ENCODE measurements at places on chromosomes 5 and 9. TPM values are rescaled to one million over a fixed set of nuclear protein-coding genes. Genes with fewer than 3 reads are reported as not detected.

- DNase-seq: no peak
These were observed 111.1 kb downstream of the CACNA1B start for GRCh38 chr9:137988701-137989100.

DNA sequence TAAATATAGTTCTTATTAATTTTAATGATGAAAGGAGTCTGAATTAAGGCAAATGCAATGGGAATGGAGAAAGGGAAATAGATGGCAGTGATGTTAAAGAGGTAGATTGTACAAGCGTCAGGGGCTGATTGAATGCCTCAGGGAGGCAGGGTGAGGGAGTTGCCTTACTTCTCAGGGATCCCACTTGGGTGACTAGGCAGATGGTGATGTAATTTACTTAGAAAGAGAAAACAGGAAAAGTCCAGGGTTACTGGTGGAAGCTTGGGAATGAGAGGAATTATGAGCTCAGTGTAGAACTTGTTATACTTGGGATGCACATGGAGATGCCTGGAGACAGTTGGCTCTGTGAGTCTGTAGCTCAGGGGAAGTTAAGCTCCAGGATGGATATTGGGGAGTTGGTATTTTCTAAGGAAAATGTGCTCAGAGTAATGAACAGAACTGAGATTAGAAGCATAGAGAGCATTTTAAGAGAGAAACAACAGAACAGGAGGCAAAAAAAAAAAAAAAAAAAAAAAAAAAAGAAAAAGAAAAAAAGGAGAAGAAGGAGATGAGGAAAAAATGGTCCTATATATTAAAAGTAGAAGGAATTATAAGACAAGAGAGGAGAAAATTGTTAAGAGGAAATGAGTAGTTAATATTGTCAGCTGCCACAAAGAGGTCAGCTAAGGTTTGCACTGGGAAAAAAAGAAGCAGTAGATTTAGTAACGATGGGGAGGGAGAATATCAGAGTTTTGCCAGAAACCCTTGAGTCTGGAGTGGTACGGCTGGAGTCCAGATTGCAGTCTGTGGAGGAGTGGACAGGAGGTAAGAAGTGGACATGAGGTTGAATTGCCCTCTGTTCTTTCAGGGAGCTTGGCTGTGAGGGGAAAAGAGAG lies 88.0 kb upstream of the ELL2 start:
- no peak for DNase-seq

DNA sequence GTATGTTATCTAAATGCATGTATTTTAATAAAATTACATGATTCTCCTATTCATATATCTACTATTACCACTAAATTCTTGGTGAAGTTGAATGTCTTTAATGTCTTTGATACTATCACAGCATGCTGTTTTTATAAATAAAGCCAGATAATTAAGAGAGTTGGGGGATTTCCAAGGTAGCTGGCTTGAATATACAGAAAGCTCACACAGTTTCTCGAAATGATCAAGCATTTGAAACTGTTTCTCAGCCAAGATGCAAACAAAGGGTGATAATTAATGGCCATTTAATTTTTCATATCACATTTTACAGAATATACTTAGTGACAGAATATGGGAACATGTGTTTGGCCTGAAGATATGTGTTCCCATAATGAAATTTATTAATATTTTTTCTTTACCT lies 145.6 kb upstream of the CDH12 start:
- DNase-seq: no peak

DNA sequence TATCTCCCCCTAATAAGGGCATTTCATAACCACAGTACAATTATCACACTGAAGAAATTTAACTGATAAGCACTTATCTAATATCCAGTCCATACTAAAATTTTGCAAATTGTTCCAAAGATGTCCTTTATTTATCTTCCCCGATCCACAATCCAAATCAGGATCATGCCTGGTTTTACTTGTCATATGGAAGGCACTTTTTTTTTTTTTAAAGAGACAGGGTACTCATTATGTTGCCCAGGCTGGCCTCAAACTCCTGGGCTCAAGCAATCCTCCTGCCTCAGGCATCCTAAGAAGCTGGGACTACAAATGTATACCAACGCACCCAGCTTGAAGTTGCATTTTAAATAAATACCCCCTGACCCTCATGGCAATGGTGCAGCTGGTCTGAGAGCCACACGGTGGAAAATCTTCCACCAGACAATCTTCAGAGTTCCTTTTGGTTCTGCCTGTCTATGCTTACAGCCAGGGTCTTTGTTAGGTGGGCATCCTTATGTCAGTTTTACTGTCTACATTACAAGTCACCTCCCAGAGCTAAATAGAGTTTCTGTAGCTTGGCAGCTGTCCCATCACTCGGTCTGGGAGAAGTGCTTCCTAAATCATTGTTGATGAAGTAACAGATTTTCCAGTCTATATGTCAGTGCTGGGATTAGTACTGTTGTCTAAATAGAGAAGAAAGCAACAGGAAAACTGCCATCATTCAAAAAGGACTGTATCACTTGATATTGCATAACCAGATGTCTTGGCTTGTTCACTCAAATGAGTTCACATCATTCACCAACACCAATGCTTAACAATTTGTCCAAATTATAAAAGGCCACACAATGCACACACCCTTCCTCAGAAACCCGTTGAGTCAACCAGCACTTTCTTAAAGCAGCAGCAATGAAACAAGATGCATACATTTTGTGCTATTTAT lies 26.4 kb downstream of the PTPN3 start:
- no peak for DNase-seq

DNA sequence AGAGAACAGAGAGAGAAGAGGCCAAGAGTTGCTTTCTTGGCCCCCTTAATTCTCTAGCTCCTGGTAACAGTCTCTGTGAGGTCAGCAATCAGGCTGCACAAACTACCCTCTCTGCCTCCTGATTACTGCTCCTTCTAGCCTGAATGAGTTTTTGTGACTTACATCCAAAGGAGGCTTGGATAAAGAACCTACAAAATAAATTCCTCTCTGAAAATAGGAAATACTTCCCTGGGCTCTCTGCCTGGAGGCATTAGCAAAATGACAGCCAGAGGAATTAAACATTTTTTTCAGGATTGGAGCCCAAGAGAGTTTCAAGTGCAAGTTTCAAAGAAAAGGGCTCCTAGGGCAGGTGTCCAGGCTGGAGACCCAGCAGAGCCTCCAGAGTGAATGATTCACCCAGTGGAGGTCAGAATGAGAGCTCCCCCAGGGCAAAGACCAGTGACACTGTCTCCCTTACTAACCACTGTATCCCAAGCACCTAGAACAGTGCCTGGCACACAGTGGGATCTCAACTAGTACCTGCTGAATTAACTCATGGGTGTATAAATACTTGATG lies 162.5 kb downstream of the SPOCK1 start:
- DNase-seq: no peak

DNA sequence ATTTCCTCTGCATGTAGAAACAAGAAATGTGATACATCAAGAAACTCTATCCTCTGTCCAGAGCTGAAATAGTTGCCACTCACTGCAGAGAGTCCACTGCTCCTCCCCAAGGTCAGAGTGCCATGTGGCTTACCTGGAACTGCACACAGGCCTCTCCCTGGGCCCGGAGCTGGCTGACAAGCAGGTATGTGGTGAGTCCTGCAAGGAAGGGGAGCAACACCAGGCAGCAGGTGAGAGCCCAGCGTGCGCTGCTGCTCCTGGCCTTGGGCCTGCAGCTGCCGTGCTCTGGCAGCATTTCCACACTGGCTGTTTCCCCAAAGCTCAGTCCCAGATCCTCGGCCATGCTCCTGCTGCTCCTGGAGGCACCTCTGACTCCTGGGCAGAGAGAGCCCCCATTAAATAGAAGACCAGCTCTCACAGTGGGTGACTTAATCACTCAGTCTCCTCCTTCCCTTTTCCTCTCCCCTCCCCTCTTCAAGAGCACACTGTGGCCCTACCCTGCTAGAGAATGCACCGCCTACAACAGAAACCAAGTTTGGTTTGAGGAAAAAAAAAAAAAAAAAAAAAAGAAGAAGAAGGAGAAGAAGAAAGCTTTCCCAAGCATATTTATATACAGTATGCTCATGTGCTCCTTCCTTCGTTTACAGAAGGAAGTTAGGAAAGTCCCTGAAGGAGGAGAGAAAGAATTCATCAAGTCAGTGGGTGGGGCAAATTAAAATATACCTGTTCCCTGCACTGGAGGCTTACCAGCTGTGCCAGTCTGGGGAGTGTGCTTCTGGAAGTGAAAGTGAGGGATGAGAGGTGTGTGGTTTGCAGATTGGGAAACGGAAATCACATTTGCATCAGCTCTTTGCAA lies at the start of gene TNFSF15:
TNFSF15 (minus strand) TSS at position 370 of the 856 bp plus-strand sequence; CDS start at position 343, 27 bp downstream.
- no peak for DNase-seq

GRCh38 chr5:56693220-56693579 lies 122.1 kb upstream of the MAP3K1 start:
- peak; percentile 35 for DNase-seq

GRCh38 chr9:112059966-112060320 lies 115.2 kb downstream of the SUSD1 start:
- DNase-seq: no peak

GRCh38 chr9:132026932-132027585 lies 52.6 kb downstream of the MED27 start:
- no peak for DNase-seq

GRCh38 chr9:93245437-93245970 lies 61.6 kb downstream of the WNK2 start:
- no peak for DNase-seq

DNA sequence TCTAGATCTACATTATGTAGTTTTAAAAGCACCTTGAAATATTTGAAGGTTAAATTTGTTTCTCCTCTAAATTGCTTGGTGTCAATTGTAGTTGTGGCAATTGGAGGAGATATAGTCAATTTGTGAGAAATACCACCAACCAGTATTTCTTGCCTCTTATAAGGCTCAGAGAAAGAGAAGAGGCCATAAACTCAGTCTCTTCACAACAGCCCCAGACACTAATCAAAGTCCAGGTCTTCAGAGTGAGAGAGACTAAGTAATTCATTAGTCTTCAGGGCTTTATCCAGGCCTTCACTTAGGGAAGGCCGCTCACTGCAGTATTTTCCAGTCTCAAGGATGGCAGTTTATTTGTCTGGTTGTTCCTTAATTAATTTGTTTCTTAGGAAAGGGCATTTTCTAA lies 168.0 kb upstream of the RGMB start:
- no peak for DNase-seq

DNA sequence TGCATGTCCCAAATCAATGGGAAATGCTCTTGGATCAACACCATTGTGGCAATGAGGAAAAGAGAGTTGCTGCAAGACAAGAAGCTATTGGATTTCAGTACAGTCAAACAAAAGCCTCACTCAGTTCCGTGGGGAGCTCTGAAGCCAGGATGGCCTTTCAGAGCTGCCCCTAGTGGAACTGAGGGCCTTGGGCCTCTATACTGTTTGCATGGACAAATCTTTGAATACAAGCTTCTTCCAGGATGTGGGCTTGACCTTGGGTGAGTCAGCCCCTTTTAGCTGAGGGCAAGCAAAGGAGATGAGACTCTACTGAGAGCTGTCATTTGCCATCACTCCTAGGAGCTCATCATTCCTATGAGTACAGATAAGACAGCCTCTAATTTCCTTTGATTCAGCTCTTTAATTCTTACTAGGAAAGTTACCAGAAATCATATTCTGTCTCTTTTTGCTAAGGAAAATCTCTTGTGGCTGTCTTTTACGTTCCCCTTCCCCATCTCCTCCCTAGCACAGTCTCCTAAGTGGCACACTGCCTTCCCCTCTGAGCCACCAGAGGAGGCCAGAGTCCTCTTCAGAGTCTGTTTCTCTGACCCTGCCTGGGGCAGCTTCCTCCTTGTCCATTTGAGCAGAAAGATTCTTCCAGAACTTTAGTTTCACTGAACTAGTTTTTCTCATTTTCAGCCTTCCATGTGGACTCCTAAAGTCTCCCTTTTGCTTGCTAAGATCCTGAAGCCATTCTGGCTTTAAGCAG lies 168.8 kb upstream of the POC5 start:
- peak; percentile 6 for DNase-seq

- no peak for DNase-seq
These were observed 617.0 kb upstream of the RORB start for GRCh38 chr9:73880101-73880500.

DNA sequence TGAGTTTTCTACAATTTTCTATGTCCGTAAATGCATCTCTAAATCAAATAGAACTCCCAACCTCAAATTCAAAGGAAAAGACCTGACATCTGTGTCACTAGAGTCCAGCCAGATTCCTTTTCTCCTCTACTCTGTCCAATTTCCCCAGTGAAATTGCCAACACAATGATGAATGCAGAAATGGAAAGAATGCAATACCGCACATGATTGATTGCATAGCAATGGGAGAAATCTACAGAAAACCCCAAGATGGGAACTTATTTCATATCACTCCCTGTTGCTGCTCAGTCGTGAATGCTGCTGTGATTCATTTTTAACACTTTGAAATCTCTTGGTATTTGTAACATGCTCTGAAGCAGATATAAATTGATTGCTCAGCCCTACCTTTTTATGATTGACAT lies 355.1 kb upstream of the TUSC1 start:
- no peak for DNase-seq

DNA sequence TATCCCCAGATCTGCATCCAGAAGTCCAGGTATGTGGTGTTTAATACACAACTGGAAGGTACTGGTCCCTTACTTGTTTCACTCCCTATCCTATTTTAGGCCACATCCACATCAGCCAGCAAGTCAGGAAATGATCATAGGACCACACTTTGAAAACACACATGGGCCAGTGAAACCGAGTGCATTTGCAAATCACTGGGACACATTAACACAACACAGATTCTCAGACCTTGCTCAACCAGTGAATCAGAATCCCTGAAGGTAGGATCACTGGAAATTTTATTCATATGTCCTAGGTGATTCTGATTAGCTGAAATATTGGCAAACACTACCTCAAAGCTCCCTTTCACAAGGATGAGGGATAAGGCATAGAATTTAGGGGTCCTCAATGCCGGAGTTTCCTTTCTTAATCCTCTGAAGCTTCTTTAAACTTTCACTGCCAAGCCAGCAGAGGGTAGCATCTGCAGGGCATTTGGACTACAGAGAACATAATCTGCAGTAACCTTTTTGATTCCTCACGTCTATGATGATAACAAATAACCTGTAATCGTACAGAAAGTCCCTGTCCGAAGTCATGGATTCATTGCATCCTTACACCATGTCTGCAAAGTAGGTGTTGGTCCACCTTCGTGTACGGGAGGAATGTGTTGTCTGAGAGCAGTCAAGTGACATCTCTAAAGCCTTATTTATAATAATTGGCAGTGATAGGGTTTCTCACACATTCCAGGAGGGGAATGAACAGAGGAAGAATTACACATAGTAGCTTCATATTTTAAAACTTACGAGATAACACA lies 11.0 kb upstream of the ABLIM3 start:
- DNase-seq: no peak

DNA sequence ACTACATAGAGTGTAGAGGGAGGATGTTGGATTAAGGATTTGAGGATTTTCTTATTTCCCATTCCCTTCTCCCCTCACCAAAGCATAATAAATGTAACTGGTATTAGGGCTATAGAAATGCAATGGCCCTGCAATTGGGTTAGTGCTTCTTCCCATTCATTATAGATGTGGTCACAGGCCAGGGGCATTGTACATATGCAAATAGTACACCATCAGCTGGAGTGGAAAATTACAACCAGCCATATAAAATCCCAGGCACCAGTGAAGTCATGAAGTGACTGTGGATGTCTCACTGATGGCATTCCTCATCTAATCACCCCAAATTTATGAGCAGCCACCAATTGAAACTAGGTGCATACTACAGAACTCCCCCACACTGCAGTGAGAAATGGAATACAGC lies 105.9 kb downstream of the PLK2 start:
- no peak for DNase-seq

Gene TAS2R1
- not detected for total RNA-seq

Gene OGN
- not detected for total RNA-seq

Gene MUSK
- total RNA-seq: not detected
